ENCODE measurements at places on chromosomes 3 and 15.

- peak; percentile 80 for DNase-seq
Observed at GRCh38 chr15:96264801-96265515, 65.5 kb upstream of the NR2F2 start.

GRCh38 chr3:124700880-124701684 is 29.2 kb upstream of the UMPS start:
- DNase-seq, result no peak

- no peak for DNase-seq
Observed at GRCh38 chr3:17290894-17291293, 406.1 kb downstream of the PLCL2 start.

GRCh38 chr3:114809668-114810413 is 337.2 kb downstream of the ZBTB20 start:
- peak; percentile 19 for DNase-seq

DNA sequence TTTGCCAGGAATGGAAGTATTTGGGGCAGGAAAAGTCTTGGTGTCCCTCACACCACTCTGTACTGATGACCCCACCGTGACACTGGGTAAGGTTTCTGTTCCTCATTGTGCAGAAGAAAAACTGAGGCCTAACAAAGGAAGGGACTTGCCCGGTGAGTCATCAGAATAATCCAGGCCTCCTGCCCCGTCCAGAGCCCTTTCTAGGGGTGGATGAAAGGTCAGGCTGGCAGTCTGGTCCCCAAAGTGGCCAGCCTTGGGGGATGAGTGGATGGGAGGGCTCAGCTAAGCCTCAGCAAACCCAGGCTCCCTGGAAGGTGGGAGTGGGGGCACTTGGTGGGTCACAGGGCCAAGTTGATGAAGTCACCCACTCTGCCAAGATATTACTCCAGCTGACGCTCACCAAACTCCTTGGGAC is 2.3 kb upstream of the DNAH1 start:
- peak; percentile 68 for DNase-seq

DNA sequence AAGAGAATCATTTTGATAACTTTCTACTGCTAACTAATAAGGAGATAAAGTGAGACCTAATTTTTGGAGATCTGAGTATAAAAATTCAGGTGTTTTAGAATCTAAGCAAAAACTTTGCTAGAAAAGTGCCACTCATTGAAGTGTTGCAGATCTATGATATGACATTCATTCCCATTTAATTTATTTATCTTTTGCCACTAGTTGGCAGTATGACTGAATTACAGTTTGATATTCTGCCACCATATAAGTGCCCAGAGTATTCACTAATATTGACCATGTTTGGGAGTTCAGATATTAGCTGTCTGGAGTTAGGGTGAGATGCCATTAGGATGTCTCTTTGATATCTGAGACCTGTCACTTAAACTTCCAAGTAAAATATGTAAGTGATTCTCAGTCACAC is 251.3 kb upstream of the GBE1 start:
- DNase-seq, result no peak

DNA sequence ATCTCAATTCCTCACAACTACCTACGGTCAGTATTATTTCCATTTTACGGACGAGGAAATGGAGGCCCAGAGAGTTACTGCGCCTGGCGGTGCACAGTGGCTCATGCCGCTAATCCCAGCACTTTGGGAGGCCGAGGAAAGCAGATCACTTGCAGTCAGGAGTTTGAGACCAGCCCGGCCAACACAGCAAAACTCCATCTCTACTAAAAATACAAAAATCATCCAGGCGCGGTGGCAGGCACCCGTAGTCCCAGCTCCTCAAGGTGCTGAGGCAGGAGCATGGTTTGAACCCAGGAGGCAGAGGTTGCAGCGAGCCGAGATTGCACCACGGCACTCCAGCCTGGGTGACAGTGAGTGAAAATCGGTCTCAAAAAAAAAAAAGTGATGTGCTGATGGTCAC is 187.3 kb downstream of the XXYLT1 start:
- no peak for DNase-seq

DNA sequence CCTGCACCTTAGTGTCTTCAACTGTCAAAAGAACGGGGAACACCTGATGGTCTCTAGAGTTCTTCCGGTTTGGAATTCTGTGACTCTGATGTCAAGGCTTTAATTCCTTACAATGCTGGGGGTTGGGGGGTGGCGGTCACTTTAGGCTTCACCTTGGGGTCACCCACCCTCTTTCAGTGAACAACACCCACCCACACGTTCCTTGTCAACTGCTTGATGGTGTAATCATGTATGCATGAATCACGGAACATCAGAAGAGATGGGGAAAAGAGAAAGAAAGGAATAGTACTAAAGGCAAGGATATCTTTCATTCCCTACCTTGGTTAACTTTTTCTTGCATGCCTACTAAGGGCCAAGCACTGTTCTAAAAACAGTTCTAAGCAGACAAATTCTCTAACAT is 7.3 kb upstream of the UBE2E1 start:
- no peak for DNase-seq

- peak; percentile 97 for DNase-seq
Observed at GRCh38 chr15:90869601-90870353, 1.4 kb downstream of the FURIN start.

GRCh38 chr3:106609666-106610301 is 741.0 kb upstream of the CBLB start:
- peak; percentile 91 for DNase-seq

All from A172 (cell line).